ENCODE measurements at places on chromosomes 1 and 21.

- no peak for DNase-seq
Observed at GRCh38 chr1:179576509-179576908, 761 bp upstream of the NPHS2 start.

DNA sequence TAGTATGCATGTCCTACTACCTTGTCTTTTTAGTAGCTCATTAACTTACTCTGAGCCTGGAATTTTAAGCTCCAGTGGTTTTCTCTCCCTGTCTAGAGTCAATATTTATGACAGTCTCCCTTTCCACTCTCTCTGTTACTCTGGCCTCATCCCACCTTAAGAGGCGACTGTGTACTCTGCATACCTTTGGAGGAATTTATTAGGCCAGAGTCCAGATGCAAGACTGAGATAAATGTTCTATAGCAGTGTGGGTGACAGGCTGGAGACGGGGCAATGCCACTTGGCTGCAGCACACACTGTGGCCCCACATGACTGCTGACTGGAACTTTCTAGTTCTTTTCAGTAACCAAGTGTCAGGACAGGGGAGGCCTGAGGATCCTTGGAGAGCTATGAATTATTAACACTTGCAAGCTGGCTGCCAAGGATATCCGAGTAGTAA, 4.1 kb upstream of the PDZK1 start:
- DNase-seq = no peak

- DNase-seq = no peak
Observed at GRCh38 chr1:30538226-30538992, 185.0 kb downstream of the MATN1 start.

DNA sequence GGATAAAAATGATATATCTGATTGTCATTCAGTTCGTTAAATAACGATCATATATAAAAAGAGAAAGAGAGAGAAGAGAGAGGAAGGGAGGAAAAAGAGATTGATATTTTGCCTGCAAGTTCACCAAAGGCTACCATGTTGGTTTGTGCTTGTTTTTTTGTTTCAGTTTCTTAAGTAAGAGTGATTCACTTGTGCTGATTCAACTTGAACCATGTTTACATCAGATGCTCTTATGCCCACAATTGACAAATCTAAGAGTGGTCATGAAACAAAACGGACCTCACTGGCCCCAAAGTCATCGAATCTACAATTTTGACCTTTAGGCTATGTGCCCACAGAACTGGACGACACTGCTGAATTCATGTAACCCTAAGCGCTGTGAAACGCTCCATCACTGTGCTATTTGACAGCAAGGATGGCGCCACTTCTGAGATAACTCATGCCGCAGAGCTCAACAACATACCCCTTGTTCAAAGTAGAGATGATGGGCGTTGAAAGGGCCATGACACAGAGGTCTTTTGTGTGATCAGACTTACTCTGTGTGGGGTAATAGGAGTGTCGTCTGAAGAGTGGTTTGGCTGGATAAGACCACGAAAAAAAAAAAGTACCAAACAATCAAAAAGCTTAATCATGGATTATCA, 481.4 kb downstream of the SETD4 start:
- DNase-seq = no peak

DNA sequence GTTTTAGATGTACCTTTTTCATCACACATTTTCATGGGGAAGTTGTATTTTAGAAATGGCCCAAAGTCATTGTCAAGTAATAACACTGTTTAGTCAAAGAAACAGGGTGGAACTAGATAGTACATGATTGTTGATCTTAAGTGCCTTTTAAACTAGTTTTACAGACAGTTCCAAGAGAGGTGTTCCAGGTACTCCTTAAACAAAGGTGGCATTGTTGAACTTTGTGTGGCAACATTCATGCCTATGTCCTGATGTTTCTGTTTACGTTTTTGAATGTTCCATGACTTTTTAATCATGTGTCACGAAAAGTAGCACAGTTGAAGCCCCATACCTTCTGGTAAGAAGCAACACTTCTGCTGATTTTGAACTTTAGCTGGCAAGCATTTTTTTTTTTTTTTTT, 9.1 kb upstream of the SH3D21 start:
- no peak for DNase-seq

- no peak for DNase-seq
Observed at GRCh38 chr1:62274496-62275485, 44.4 kb downstream of the KANK4 start.

DNA sequence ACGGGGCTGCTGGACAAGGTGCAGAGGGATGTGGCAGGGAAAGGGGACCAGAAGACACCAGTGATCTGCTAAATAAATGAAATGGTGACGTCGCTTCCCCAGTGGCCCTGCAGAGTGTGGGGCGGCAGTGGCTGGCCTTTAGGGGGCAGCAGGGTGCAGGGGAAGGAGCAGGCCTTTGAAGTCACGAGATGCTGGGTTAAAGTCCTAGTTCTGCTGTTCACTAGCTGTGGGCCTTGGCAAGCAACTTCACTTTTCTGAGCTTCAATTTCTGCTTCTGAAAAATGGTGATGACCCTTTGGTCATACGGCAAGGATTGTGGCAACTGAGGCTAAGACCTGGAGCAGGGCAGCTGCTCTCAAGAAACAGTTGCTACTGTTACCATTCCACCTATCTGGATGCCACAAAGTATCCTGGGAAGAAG, 9.2 kb upstream of the GALE start:
- no peak for DNase-seq

- DNase-seq = no peak
Observed at GRCh38 chr1:167538657-167539056, 14.9 kb downstream of the CREG1 start.

DNA sequence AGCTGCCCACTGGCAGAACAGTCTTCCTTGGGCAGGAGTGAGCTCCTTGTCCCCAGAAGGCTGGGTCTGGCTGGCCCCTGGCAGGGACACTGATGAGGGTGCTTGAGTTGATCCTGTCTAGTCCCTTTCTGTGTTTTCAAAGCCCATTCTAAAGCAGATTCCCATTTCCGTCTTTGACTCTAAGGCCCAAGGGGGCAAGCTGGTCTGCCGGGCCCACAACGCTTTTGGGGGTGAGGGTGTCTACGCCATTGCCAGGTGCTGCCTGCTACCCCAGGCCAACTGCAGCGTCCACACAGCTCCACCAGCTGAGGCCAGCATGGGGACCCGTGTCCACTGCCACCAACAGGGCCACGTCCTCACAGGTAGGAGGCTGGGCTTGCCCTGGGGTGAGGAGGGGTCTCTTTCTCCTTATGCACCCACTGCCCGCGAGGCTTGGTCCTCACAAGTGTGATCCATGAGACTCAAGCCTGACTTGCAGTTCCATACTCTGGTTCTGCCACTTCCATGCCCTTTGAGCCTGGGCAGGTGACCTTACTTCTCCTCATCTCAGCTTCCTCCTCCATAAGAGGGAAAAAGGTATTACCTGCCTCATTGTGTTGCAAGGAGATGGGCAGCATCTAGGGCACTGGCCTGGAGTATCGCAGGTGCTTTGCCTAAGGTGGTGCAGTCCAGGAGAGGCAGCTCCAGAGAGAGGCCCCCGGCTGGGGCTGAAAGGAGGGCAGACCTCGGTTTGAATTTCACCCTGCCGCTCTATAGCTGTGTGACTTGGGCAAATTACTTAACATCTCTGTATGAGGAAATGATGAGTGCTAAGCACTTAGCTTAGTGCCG, 20.2 kb downstream of the PCSK9 start:
- no peak for DNase-seq

GRCh38 chr1:20486457-20487235, 636 bp upstream of the CAMK2N1 start:
- DNase-seq = no peak

- DNase-seq = no peak
Observed at GRCh38 chr1:214537219-214537618, 14.2 kb downstream of the PTPN14 start.

DNA sequence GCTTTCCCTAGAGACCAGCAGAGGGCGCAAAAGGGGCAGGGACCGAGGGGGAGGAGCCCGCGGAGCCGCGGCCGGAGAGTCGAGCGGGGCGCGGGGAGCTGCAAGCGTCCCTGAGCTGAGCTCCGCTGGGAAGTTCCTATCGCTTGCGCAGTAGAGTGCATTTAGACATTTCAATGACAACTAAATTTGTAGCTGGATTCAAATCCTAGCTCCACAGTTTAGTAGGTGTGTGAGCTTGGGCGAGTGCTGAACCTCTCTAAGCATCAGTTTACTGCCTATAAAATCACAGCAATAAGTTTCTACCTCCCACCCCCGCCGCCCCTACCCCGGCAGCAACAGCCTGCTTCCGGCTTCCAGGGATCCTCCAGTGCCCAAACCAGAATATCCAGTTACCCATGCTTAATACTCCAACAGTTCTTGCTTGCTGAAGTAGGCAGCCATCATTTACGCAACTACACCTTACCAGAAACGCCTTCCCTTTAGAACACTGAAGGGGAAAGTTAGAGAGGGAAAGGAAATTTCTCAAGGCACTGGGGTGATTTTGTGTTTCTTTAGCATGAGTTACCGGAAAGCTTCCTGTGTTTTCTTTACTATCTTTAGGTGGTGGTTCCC, 9.1 kb downstream of the TLR5 start:
- DNase-seq = peak; percentile 85

GRCh38 chr1:4060850-4061249, 160.8 kb upstream of the C1orf174 start:
- DNase-seq = no peak

DNA sequence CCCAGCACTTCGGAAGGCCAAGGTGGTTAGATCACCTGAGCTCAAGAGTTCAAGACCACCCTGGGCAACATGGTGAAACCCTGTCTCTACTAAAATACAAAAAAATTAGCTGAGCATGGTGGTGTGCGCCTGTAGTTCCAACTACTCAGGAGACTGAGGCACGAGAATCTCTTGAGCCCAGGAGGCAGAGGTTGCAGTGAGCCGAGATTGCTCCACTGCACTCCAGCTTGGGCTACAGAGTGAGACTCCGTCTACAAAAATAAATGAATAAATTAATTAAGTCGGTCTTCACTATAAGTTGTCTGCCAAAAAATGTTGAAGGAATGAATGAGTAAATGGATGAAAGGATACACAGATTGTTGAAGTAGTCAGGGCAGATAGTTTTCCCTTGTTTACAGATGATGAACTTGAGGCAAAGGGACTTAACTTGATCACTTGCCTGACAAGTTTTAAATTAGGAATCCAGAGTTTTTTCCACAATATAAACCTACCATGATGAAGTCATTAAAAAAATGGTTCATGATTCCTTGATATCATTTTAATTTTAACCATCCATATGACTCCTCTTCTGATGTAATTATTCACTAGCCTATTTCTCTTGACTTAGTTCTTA, 130.8 kb downstream of the TLR5 start:
- DNase-seq = no peak

GRCh38 chr1:21931171-21932093, 5.7 kb downstream of the HSPG2 start:
- peak; percentile 67 for DNase-seq

- DNase-seq = no peak
Observed at GRCh38 chr1:47709872-47710231, 272.0 kb downstream of the FOXD2 start.

GRCh38 chr1:84492726-84493125, 13.5 kb upstream of the SPATA1 start:
- no peak for DNase-seq

Data from H54 (cell line).